ENCODE measurements at places on chromosomes 3 and 15.

GRCh38 chr15:91947683-91948608, 94.4 kb downstream of the SLCO3A1 start:
- DNase-seq: no peak

- no peak for DNase-seq
These were observed 31.6 kb downstream of the ZNF654 start for GRCh38 chr3:88090681-88091080.

DNA sequence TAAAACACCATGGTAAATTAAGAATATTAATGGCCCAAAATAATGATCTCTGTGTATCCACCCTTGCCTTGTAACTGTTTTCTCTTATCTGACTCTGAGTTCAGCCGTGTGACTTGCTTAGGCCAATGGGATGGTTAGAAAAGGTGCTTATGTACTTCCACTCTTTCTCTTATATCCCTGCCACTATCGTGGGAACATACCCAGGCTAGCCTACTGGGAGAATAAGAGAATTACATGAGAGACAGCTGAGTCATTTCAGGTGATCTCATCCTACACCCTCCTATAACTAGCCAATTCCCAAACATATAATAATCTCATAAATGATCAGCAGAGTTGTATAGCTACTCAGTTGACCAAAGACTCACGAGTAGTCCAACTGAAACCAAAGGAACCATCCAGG, 98.3 kb upstream of the ABI3BP start:
- DNase-seq: no peak

- DNase-seq: no peak
These were observed 117.0 kb downstream of the MBNL1 start for GRCh38 chr3:152385761-152386160.

DNA sequence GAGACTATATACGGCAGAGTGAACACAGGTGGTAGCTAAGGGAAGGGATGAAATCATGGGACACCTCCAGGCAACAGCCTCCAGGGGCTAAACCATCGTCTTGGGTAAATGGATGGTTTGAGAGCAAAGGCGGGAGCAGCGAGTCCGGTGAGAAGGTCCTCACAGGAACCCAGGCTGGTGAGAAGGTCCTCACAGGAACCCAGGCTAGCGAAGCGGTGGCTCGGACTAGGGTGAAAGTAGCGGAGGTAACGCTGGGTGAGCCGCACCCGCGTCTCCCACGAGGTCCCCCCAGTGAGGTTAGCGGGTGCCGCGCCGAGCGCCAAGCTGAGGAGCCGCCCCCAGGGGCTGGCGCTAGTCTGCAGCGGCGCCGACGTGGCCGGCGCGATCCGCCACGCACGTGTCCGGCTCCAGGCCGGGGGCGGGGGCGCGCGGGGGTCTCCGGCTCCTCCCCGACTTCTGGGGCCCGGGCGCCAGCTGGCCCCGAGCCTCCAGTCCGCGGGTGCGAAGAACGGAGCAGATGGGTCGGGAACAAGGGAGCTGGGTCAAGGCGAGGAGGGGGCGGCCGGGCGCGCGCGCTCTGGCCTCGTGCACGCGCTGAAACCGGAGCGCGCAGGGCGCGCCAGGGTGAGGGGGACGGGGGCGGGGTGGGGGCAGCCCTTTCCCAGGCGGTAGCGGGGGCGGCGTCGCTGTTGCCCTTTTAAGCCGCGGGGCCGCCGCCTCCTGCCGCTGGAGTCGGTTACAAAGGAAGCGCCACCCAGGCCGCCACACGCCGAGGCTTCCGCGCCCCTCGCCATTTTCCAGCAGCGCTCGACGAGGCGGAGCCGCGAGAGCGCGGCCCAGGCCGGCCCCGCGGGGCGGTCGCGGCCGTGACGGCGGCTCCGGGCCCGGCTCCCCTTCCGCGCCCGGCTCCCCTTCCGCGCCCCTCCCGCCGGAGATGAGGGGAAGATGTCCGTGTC, at the start of gene UBE2Q2:
Gene UBE2Q2, plus strand, starts transcription at position 726 of the 956 bp plus-strand sequence. Its CDS starts 220 bp downstream, at position 946.
- peak; percentile 71 for DNase-seq

GRCh38 chr3:13839726-13840340, 40.0 kb downstream of the WNT7A start:
- DNase-seq: no peak

- no peak for DNase-seq
These were observed 14.5 kb downstream of the SLC6A20 start for GRCh38 chr3:45781841-45782240.

GRCh38 chr15:69972436-69972835, 125.3 kb downstream of the TLE3 start:
- DNase-seq: no peak

DNA sequence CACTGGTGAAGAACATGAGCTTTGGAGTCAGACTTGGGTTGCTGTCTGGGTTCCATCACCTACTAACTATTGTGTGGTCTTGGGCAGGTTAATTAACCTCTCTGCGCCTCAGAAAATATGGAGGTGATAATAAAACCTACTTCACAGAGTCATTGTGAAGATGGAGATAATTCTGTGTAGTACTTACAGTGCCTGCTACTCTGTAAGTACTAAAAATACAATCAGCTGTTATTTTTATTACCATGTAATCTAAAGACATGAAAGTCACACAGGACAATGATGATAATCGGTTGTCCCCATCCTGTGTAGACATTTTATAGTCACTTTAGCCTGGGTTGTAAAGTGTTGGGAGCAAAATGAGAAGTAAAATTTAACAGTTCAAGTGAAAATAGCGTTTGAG, 334.1 kb downstream of the THSD4 start:
- DNase-seq: no peak

- DNase-seq: no peak
These were observed 92.6 kb upstream of the ZBTB20 start for GRCh38 chr3:115239717-115240116.

DNA sequence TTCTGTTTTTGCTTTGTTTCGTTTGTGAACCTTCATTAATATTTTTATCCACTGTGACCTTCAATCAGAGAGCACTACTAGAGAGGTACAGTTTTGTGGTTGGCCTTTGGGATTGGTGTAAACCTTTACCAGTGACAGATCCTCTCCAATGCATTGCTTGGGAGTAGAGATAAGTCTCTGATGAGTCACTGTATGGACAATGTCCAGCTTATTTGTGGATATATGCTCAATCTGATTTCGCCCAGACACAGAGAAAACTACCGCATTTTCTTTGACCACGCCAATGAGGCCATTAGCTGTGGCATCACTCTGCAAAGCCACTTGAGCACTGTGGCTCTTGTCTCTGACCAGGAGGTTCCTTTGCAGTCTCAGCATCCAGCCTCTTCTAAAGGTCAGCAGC, 964.7 kb downstream of the TUSC7 start:
- no peak for DNase-seq

DNA sequence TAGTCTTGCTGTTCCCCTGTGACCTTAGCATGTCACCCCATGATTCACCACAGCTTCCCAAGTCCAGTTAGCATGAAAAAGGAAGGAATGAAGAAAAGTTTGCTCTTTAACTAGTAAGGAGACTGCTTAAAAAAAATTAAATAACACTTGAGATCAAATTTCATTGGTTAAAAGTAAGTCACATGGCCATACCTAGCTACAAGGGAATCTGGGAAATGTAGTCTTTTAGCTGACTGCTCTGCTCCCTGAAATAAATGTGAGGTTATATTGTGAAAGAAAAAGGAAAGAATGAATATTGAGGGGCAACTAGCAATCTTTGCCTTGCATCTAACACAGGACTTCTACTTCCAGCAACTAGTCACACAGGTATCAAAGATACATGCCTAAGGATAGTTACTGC, 84.7 kb upstream of the LRRN1 start:
- DNase-seq: no peak

- DNase-seq: no peak
These were observed 603.2 kb upstream of the KCNMB2 start for GRCh38 chr3:177932750-177933660.

DNA sequence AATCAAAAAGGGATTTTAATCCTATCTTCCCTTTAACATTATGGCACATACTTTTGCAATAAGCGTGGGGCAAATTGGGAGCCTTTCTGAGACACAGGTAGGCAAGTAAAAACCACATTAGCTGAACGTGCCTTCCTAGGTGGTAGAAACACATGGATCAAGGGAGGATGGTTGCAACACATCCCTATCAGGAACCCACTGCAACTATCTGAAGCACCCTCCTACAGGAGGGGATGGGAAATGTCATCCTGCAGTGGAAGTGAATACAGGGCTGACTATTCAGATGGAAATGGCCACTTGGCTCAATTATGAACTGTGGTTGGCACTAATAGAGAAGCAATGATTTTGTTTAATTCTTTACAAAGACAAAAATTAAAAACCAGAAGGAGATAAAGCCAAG, 826.3 kb downstream of the FHIT start:
- no peak for DNase-seq

- DNase-seq: no peak
These were observed 40.5 kb downstream of the COL6A6 start for GRCh38 chr3:130557336-130558035.

- DNase-seq: no peak
These were observed 43.2 kb downstream of the ZMAT3 start for GRCh38 chr3:179028408-179028807.

DNA sequence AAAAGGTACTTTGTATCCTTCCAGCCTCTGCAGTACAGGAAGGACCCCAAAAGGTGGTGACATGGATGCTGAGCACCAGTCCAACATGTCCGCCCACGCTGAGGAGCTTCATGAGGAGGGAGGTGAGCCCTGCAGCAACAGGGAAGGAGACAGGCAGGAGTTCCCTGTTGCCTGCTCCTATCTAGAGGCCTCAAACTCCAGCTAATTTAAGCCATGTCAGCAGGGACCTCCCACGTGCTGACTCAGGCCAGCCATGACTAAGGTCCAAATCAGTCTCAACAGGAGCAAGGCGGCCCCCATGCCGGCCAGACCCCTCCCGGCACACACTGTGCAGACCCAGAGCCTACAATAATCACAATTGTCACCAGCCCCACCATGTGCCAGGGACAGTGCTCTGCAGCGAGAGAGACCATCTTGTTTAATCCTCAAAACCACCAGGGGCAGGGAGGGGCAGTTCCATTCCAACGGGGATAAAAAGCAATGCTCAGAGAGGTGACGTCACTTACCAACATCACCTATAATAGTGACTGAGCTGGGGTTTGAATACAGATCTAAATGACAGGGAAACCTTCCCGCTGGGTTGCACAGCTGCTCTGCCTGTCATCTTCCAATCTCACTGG, 54.5 kb upstream of the GATA2 start:
- DNase-seq: no peak

DNA sequence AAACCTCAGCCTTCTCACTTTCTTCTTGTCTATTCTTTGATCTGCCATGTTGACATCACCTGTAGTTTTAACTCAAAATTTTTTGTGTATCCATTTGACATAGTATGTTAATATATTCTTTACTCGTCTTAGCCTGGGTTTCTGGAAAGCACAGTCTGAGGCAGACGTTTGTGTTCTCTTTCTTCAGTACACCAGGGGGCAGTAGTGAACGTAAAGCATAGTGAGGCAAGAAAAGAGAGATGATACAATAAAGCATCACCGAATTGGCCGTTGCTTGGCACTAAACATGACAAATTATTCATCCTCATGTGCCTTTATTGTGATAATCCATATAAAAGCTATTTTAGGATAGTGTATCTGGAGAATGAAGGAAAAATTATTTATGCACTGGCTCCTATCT, 141.0 kb upstream of the MYRIP start:
- DNase-seq: no peak

DNA sequence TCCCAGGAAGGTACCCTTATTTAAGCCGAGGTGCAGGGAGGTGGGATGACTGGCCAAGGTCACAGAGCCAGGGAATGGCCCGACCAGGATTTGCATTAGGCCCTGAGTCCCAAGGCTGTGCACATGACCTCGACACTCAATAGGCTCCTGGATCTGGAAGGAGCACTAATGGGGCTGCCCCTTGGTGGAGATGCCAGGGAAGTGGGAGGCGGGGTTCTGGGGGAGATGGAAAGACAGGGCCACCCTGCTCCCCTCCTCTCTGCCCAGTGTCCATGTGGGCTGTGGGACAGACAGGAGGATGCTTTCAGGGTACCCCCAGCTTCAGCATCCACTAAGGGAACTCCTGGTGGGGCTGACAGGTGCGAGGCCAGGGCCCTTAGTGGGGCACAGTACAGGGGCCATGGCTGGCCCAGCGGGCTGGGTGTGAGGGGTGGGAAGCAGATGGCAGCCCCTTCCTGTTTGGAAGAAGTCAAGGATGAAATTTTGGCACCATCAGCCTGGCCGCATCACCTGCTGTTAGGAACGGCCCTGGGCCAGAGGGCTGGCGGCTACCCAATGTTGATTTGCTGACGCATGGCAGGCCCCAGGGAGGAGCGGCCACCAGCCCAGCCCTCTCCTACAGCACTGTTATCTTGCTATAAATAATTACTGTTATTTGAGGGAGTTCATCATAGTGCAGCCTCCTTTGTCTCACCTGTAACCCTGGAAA, 37.3 kb downstream of the ATP2B2 start:
- no peak for DNase-seq

DNA sequence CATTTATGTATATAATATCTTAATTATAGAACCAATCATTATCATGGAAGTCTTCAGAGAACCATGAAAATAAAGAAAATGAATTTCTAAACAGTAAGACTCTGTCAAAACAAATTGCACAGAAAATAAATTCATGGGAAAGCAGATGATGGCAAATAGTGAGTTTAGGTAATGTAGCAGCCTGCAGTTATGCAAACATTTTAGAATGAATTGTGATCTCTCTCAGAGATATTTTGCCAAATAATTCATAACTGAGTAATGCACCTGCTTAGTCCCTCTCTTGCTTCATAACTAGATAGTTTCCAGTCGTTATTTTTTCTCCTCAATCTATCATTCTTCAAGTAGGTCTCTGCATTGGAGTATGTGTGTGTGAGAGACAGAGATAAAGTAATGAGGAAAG, 492.7 kb upstream of the THBS1 start:
- DNase-seq: no peak

GRCh38 chr3:41202834-41203345, 3.6 kb downstream of the CTNNB1 start:
- no peak for DNase-seq

DNA sequence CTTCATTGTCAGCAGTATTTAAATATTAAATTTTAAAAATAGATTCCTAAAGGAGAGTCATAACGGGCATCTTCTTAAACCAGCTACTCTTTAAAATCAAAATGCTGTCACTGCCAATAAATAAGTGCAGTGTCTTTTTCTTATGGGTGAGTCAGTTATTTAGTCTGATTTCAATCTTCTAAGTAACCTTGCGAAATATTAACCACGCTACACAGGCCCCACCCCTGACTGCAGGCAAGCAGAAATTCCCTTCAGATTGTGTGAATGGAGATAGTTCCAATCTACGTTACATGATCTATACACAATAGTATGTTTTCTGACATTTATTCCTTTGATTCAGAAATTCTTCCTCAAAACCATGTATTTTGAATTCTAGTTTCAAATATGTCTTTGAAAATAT, 141.5 kb downstream of the GADL1 start:
- no peak for DNase-seq

DNA sequence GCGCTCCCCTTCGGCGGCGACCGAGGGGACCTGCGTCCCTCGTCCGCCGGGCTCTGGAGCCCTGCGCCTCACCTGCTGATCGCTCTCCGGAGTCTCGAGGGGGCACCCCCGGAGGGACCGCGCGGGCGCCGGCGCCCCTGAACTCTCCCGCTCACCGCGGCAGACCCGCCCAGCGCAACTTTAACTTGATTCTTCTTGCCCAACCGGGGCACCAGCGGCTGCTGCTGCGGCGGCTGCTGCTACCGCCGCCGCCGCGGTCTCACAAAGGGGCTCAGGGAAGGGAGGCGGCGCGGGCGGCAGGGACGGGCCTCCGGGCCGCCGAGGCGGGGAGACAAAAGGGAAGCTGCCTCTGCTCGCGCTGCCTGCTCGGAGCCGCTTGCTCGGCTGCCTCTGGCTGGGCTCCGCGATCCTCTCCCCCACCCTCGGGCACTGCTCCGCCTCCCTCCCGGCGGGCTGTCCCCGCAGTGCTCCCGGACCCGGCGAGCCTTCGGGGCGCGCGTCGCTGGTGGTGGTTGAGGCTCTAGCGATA, at the start of gene PPM1L:
Gene PPM1L, plus strand, starts transcription at position 456 of the 529 bp plus-strand sequence.
- peak; percentile 50 for DNase-seq

Measured in CD4-positive, alpha-beta T cell treated with Interleukin-6 at 100 ng/mL for 8 hours (primary cell).